ENCODE measurements at places on chromosomes 13 and 19. TPM values are rescaled to one million over a fixed set of nuclear protein-coding genes. Genes with fewer than 3 reads are reported as not detected.

DNA sequence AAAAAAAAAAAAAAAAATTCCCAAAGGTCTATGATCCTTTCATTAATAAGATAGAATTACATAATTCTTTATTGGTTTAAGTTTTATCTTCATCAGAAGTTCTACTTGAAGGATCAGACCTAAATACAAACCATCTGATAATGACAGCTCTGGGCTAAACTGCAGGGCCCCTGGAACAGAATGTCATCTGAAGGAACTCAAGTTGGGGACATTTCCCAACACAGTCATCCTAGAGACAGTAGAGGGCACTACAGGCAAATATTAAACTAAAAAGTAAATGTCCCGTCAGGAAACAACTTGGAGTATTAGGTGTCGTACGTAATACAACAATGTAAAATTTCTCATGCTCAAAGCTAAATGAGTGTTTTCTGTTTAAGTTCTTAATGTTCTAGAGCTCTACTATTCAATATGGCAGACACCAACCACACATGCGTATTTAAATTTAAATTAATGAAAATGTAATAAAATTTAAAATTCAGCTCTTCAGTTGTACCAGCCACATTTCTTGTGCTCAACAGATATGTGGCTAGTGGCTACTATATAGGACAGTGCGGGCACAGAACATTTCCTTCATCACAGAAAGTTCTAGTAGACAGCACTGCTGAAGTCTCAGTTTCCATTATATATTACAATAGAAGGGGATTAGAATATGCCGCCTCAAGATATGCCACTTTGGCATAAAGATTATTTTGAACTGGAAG is 21.8 kb upstream of the NAXD start:
- DNase-seq = peak; percentile 72

DNA sequence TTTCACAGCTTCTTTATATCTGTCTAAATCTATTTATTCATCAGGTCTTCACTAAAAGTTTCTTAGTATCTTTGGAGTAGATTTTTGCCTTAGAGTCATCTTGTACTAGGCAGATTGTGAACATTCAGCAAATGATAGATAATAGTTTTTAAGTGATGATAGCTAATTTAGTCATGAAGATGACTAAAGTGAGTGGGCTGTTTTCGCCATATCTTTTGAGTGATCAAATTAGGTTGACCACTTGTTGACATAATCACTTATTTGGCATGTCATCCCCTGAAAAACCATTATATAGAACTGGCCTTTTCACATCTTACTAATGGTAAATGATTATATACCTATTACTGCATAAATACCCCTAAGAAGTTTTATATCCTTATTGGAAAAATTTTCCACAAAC is 999.2 kb downstream of the PCDH17 start:
- DNase-seq = no peak

DNA sequence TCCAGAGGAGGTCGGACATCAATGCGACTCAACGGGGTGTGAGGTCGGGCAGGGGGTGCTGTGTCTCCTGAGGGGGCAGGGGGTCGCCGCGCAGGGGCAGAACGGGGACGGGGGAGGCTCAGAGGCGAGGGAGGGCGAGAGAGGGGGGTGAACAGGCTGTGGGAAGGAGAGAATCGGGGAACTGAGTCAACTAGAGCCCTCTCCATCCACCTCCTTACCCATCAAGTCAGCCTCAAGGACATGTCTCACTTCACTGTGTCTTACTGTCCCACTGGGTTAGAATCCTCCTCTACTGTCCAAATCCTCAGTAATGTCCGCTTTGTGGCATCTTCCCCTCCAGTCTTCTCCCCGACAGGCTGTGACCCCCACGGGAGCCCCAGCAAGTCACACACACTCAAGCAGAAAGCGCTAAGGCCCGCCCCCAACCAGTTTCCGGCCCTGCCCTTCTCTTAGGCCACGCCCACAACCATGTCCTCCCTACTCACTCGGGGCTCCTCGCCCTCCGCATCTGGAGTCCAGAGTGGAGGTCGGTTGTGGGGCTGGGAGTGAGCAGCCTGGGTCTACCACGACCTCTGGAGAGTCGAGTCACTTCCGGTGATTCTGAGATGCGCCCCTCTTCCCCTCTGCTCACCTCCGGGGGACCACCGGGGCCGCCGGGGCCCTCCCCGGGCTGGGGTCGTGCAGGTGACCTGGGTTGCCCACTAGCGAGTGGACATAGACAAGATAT is 9.3 kb downstream of the PLEKHA4 start:
- no peak for DNase-seq

GRCh38 chr19:54458648-54459281 is 4.8 kb downstream of the LENG9 start:
- DNase-seq = no peak

- DNase-seq = no peak
Observed at GRCh38 chr19:7947939-7948338, 4.5 kb upstream of the TIMM44 start.

DNA sequence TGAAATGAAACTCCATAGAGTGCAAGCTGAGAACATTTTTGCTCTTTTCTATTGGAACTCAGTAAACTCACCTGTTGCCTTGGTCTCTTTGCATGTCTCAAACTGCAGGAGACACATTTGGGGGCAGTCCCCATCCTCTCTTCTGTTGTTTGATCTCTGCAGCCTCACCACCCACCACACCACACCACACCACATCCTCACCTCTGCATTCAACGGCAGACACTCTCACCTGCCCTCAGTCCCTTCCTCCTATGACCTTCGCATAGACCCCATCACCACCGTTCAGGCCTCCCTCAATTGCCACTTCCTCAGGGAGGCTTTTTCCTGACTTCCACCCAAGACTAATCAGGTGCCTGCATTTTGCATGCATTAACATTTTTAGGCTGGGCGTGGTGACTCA is 14.4 kb upstream of the TPM4 start:
- DNase-seq = no peak

GRCh38 chr19:35346193-35347052 is 1.3 kb upstream of the FFAR1 start:
- DNase-seq = no peak

DNA sequence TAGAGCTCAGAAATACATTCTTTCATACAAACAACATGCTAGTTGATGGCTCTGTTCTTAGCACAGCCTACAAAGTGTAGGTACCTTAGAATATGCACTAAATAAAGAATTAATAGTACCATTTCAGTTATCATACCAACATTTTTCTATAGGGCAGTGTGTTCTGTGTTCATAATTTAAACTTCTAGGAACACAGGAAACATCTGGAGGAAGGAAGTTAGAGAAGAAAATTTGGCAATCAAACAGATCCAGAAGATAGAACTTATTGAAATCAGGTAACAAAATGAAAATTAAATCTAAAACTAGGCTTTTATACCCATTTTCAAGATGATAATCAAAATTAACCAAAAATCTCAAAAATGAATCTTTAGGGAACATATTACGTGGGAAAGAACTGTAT is 527.5 kb downstream of the DCT start:
- DNase-seq = no peak

DNA sequence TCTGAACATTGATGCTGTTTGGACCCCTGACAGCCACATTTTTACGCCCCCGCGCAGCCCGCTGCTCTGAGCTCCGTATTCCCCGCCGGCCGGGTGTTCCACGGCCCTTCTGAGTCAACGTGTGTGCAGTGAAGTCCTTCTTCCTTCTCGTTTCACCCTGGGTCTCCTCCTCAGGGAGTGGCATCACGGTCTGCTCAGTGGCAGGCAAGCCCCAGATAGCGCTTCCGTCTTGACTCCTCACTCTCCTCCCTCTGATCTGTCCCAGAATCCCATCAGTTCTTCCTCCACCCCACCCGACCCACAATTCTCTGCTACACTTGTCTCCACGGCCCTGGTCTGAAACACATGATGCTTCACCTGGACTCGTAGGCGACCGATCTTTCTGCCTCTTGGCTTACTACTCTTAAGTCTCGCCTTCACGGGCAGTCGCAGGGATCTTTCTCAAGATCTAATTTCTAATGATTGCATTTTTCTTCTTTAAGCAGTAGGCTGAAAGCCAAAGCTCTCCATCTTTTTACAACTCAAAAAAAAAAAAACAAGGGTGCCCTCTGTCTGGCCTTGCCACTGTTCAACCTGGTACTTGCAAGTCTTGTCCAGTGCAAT is 33.9 kb downstream of the CCNE1 start:
- DNase-seq = peak; percentile 56

DNA sequence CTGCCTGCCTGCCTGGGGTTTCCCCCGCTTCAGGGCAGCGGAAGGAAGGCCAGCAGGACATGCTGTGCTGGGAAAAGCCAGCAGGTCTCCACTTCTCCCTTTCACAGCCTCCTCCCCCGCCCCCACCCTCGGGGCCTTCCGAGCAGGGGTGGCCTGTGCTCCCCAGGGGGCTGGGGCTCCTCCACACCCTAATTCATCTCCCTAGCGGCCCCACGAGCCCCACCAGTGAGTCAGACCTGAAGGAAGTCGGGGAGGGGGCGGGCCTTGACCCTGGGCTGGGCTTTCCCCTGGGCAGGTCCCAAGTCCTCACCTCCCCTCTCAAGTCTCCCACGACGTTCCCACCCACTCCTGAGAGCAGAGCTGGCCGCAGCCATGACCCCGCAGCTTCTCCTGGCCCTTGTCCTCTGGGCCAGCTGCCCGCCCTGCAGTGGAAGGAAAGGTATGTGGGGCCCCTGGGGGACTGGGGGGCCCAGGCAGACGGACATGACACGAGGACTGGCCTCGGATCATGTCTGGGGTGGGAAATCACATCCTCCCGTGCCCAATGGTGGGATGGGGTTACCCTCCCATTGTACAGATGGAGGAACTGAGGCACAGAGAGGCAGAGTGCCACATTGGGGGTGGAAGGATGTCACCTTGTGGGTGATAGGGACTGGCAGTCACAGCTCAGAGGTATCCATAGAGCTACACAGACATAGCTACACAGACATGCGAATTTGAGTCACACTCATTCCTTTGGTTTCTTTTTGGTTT is at the start of gene EBI3:
EBI3 (plus strand) TSS at position 345 of the 753 bp plus-strand sequence; CDS start at position 373, 28 bp downstream.
- DNase-seq = peak; percentile 92

ZNF699 gene
- 13.8 TPM for total RNA-seq

ZNF492 gene
- total RNA-seq = 0.05 TPM

ANGPTL4 gene
- not detected for total RNA-seq
